ENCODE measurements at places on chromosomes 2 and 18.

GRCh38 chr2:12106440-12107080 is 360.1 kb downstream of the LPIN1 start:
- peak; percentile 97 for DNase-seq
- no peaks in the 10 kb centered on the region for H3K27me3 ChIP-seq

DNA sequence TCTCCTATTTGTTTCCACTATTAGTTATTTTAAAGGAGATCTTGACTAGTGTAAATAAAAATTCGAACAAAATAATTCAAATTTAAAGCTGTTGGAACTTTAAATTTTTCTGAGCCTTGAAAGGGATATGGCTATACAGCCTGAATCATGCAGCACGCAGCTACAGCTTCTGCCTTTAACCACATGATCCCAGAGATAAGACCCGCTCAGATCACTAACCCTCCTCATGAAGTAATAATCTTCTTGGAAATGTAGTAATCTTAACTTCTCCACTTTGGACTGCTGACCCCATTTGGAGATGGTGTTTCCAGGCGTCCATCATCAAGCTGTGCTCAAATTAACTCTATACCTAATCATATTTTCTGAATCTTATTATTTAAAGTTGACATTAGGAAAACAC is 336.6 kb downstream of the DSC3 start:
- H3K4me3 ChIP-seq = no peak overlapping the region
- peak; percentile 15 for DNase-seq
- no peaks in the 10 kb centered on the region for H3K4me1 ChIP-seq
- no peaks in the 10 kb centered on the region for H3K27me3 ChIP-seq
- H3K27ac ChIP-seq = no peak overlapping the region

DNA sequence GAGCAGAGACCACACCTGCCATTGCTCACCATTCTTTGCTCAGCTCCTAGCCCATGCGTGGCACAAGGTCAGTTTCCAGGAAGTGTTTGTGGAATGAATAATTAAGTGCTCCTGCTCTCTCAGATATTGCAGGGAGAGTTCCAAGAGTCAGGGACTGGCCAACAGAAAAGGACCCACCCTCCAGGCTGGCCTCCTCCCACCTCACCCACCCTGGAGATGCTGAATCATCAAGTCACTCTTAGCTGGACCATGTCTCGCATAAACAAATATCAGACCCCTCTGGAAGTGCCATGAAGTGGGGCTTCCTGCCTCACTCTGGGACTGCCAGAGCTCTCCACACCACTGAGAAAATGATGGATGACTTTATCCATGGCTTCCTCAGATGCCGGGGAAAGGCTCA is 256.0 kb downstream of the TNS1 start:
- peaks cover 3% of the 10 kb centered on the region for H3K4me1 ChIP-seq
- H3K36me3 ChIP-seq = no peaks in the 10 kb centered on the region
- no peak overlapping the region for H3K27ac ChIP-seq
- DNase-seq = no peak
- no peaks in the 10 kb centered on the region for H3K27me3 ChIP-seq
- H3K4me3 ChIP-seq = no peak overlapping the region

GRCh38 chr18:59629894-59630293 is 67.3 kb downstream of the CCBE1 start:
- H3K4me1 ChIP-seq = peaks cover 7% of the 10 kb centered on the region
- H3K27ac ChIP-seq = no peak overlapping the region
- H3K4me3 ChIP-seq = no peak overlapping the region
- no peaks in the 10 kb centered on the region for H3K27me3 ChIP-seq
- no peaks in the 10 kb centered on the region for H3K36me3 ChIP-seq
- no peak for DNase-seq

DNA sequence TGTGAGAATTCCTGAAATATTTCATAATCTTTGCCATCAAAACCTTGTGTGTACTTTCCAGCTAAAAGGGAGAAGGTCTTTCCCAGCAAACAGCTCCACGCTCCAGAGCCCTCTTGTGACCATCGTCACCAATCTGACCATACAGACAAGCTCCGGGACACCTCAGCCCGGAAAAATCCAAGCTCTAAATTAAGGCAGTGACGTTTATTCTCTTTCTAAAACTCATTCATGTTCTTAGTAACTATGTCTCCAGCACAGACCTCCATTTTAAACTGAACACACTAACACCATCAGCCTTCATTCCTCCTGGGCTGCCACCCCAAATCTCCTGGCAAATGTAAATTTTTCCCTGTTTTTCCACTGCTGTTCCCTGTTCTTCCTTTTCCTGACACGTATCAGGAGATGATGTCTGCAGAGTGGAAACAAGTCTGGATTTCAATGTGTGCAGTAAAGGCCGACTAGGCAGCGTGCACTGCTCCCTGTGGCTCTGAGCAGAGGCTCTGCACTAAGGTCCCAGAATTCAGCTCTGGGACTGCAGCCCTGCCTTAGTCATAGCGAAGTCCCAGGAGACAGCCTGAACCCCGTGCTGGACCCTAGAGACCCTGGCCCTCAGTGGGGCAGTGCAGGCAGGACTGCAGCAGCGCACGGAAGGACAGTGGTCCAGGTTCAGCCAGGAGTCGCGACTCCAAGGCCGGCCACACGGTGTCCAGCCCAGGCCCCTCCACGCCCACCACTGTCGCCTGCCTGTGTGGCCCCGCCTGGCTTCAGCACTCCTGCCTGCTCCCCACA is 452.5 kb upstream of the SALL3 start:
- H3K4me1 ChIP-seq = no peaks in the 10 kb centered on the region
- no peaks in the 10 kb centered on the region for H3K36me3 ChIP-seq
- no peak overlapping the region for H3K27ac ChIP-seq
- DNase-seq = no peak
- H3K4me3 ChIP-seq = no peak overlapping the region
- no peaks in the 10 kb centered on the region for H3K27me3 ChIP-seq

DNA sequence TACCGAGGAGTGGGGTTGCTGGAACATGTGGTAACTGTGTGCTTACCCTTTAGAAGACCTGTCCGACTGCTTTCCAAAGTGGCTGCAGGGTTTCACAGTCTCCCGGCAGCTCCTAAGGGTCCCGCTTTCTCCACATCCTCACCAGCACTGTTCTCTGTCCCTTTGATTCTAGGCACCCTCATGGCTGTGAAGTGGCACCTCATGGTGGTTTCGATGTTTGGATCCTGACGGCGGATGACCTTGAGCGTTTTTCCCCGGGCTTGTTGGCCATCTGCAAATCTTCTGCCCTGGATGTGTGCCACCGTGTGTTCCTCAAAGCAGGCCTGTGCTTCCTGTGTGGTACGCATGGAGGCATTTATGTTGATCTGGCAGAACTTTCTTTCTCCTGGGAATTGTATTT is 292.5 kb upstream of the HDAC4 start:
- DNase-seq = no peak
- no peaks in the 10 kb centered on the region for H3K27me3 ChIP-seq
- no peaks in the 10 kb centered on the region for H3K4me1 ChIP-seq
- no peak overlapping the region for H3K27ac ChIP-seq
